RPMI8226 (cell line): ENCODE measurements at places on chromosomes 2 and 18.

DNA sequence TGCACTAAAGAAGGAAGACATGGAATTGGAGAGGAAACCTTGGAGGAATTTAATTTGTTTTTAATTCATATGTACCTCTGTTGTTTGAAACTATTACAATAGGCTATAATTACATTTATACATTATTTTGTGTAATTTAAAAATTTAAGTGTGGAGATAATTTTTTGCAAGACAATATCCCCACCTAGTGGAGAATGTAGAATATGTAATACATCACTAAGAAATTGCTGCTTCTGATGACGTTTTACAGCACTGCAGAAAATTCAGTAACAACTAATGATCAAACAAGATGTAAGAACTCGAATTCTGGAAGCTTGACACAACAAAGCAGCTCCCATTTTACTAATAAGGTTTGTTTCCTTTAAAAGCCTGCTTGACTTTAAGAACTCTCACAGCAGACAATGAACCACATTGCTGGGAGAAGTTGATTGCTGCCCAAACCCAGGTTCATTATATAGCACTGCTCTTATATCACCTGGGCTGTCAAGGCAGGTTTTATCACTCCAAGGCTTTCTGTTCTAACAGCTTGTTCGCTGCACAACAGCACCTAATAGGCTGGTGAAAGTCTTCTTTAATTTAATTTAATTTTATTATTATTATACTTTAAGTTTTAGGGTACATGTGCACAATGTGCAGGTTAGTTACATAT lies 53.4 kb downstream of the THADA start:
- peak; percentile 27 for DNase-seq

DNA sequence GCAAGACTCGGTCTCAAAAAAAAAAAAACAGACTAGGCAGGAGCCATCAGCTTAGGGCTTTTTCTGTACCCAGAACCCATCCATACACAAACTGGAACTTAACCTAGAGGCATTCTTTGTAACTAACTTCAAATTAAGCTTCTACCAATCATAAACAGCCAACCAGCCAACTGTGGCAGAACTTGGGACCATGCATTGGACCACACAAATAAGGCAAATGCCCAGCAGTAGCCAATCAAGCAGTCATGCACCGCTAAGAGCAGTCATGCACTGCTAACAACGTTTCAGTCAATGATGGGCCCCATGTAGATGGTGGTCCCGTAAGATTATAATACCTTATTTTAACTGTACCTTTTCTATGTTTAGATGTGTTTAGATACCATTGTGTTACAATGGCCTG lies 22.7 kb downstream of the TUBB6 start:
- DNase-seq, result no peak

DNA sequence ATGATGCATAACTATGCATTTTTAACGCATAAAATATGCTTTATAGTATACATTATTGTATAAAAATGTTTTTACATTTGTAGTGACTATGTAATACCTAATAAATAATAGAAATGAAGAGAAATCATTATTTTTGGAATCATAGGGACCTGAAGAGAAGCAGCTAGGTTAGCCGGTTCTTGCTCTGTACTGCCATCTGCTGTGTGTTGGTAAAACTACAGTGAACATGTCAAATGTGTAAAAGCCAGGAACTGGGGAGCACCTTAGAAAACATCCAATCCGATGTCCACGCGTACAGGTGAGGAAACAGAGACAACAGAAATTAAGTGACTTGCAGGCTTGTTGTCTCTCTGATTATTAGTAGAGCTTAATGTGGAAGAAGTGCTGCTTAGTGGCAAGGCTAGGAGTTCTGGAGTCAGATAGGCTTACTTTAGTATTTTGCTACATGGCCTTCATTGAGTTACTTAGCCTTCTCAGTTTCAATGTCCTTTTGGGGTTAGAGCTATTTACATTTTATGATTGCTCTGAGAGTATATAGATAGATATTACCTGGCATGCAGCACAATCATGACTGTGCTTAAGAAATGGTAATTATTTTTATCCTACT lies 386.5 kb downstream of the DLGAP1 start:
- peak; percentile 53 for DNase-seq

- DNase-seq, result no peak
Measured at GRCh38 chr2:108492364-108492763, 41.9 kb upstream of the LIMS1 start.
